H9 (cell line): ENCODE measurements at places on chromosomes 2 and 18. TPM values are rescaled to one million over a fixed set of nuclear protein-coding genes. Genes with fewer than 3 reads are reported as not detected.

- DNase-seq, result no peak
- no peak overlapping the region for H3K4me3 ChIP-seq
- H3K27ac ChIP-seq, result no peak overlapping the region
Observed at GRCh38 chr2:54479424-54479823, 23.3 kb downstream of the SPTBN1 start.

- no peaks in the 10 kb centered on the region for H3K4me1 ChIP-seq
- no peaks in the 10 kb centered on the region for H3K36me3 ChIP-seq
- H3K27me3 ChIP-seq, result no peaks in the 10 kb centered on the region
- no peak overlapping the region for H3K4me3 ChIP-seq
Observed at GRCh38 chr18:10299643-10300042, 154.8 kb upstream of the APCDD1 start.

GRCh38 chr2:55703350-55703749, 9.7 kb upstream of the PNPT1 start:
- no peaks in the 10 kb centered on the region for H3K36me3 ChIP-seq
- H3K27me3 ChIP-seq, result no peaks in the 10 kb centered on the region
- no peak overlapping the region for H3K27ac ChIP-seq
- H3K4me3 ChIP-seq, result no peak overlapping the region
- H3K4me1 ChIP-seq, result no peaks in the 10 kb centered on the region
- DNase-seq, result no peak

DNA sequence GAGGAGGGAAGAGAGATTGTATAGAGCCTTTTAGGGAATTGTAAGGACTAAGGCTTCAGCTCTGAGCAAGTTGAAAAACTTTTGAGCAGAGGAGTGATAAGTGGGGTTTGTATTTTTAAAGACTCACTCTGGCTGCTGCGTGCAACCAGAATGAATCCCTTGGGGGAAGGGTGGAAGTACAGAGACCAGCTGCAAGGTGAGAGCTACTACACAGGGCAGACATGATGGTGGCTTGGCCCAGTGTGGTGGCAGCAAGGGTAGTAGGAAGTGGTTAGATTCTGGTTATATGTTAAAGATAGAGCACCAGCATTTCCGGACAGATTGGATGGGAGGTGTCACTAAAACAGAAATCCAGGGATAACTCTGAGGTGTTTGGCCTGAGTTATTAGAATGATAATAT, 10.1 kb upstream of the SESTD1 start:
- DNase-seq, result no peak
- no peak overlapping the region for H3K4me3 ChIP-seq
- no peaks in the 10 kb centered on the region for H3K4me1 ChIP-seq
- H3K36me3 ChIP-seq, result no peaks in the 10 kb centered on the region

DNA sequence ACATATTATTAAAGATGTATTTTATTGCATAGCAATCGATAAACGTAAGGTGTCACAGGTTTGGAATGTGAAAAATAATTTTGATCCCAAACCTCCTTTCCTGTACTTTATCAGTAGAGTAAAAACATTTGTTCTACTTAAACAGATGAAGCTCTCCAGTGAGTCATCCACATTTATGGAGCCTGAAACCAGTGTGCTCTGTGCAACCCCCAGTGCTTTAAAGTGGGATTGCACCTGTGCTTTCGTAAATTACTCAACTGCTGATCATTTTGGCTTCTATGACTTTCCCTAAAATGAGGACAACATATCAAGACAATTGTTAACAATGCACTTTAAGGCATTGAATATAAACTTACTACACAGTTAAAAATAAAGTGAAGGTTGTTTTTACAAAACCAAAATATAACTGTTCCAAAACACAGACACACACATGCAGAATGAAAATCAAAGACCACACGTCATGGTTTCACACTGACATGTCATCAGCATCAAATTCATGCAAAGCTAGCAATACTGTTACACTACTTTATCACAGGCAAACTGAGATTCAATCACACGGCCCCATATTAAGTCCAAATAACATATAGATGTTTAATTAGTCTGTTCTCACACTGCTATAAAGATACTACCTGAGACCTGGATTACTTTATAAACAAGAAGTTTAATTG, 9.7 kb downstream of the TMEM18 start:
- no peak overlapping the region for H3K27ac ChIP-seq
- H3K4me1 ChIP-seq, result no peaks in the 10 kb centered on the region
- H3K36me3 ChIP-seq, result peaks cover 74% of the 10 kb centered on the region
- DNase-seq, result peak; percentile 31

Gene PAX8
- total RNA-seq, result not detected in 2 replicates
